ENCODE measurements at places on chromosomes 1 and 21.

DNA sequence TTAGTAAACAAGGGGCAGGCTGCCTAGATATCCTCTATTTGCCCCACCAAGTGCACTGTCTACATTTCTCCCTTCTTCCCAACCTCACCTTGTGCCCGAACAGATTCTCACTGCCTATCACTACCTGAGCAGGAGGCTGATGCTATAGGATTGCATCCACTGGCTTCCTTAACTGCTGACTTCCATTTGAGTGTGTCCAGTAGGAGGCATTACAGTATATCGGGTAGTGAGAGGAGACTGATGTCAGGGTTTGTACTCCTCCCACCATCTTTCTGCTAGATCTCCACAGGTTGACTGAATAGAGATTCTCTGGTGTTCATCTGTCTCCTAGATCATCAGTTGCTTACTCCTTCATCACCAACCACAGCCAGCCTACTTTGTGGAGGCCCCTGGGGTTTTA lies 796.3 kb downstream of the LRRIQ3 start:
- DNase-seq, result no peak

DNA sequence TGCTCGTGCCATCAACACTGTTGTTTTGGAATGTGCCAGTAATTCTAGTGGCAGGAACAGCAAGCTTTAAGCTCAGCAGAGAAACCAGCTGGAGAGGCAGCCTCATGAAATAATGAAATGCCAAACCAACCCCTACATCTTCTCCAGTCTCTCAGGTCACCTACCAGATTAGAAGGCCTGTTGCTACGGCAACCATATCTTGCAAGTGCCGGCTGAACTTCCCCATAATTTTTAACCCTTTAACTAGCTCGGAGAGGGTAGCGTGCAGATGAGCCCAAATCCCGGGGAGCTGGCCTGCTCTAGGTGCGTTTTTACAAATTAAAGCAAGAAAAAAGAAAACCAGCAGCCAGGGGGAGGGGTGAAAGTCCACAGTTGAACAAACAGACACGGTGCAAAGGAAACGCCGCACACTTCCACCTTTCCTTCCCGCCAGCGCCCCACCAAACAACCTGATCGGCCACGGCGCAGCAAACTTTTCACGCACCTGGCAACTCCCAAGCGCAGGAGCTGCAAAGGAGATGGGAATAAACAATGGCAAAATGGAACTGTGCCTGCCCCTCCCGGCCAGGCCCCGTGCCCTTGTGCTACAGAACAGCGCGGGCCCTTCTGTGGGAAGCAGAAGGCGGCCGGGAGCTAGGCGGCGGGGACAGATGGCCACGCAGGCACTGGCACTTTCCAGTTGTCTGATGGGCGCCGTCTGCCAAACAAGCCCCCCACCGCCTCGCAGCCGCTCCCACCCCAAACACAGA lies 50.1 kb downstream of the SSBP3 start:
- DNase-seq, result no peak

GRCh38 chr1:98962156-98962555 lies 42.5 kb downstream of the PLPPR5 start:
- no peak for DNase-seq

DNA sequence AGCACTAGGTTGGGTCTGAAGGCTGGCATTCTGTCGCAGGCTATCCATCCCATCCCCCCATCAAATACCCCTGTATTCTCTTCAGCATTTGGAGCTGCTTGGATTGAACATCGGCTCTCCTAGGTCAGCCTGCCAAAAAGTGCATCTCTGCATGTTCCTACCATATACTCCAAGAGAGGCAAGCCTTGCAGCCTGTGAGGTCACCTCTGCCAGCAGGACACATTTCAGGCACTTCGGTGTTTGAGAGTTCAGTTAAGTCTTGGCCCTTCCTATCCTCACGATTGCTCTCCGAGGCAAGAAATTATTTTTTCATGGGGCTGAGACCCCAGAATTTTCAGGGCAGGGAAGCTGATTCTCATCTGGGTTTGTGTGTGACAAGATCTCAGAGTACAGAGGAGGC lies 2.6 kb downstream of the GPR25 start:
- DNase-seq, result no peak

GRCh38 chr1:5979536-5980313 lies 12.5 kb downstream of the NPHP4 start:
- no peak for DNase-seq
